ENCODE measurements at places on chromosomes 3 and 15.

DNA sequence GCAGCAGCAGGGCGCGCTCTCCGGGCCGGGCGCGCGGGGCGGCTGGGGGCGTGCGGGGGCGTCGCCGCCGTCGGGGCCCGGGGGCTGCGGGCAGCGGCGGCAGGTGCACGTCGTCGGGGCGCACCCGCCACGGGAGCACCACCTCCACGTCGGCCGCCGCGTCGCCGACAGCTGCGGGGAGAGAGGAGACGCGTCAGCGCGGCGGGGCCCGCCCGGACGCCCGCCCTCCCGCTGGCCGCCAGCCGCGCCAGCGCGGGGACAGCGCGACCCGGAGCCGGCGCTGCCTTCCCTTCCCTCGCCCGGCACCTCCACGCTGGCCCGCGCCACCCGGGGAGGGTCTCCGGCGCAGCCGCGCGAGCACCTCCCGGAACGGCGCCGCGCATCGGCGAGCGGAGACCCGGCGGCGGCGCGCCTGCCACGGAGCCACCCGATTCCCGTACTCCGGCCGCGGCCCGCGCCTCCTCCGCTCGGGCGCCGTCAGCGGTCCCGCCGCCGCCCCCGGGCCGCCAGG lies 481 bp downstream of the ADAMTS17 start:
- DNase-seq, result no peak

GRCh38 chr3:126349611-126350501 lies 7.4 kb downstream of the KLF15 start:
- DNase-seq, result no peak

DNA sequence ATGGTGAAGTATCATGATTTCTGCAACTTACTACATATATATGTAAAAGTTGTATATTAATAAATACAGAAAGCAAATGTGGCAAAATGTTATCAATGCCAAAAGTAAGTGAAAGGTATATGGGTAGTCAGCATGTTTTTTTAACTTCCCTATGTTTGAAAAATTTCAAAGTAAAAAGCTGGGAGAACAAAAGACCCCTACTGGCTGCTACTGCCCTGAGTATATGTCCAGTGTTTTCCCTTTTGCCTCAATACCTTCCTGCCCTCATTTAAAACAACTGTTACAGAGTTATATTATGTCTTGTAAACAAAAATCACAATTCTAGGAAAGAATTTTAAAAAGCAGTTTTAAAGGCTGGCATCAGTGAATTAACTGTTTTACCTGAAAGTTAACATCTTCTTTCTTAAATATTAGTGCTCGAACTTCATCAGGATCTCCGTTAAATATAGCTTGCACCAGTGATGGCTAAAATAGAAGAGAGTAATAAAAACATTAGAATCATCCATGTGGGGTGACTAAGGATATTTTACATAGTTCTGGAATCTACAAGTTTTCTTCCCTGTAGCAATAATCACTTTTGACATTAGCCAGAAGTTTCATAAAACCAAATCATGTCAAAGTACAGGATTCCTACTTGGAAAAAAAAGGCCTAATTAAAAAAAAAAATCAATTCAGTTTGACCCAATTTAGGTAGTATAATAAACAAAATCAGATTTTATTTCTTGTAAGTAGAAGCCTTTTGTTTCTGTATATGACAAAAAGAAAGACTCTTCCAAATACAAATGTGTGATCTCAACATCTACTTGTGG lies 2.7 kb downstream of the ANKRD28 start:
- DNase-seq, result no peak

DNA sequence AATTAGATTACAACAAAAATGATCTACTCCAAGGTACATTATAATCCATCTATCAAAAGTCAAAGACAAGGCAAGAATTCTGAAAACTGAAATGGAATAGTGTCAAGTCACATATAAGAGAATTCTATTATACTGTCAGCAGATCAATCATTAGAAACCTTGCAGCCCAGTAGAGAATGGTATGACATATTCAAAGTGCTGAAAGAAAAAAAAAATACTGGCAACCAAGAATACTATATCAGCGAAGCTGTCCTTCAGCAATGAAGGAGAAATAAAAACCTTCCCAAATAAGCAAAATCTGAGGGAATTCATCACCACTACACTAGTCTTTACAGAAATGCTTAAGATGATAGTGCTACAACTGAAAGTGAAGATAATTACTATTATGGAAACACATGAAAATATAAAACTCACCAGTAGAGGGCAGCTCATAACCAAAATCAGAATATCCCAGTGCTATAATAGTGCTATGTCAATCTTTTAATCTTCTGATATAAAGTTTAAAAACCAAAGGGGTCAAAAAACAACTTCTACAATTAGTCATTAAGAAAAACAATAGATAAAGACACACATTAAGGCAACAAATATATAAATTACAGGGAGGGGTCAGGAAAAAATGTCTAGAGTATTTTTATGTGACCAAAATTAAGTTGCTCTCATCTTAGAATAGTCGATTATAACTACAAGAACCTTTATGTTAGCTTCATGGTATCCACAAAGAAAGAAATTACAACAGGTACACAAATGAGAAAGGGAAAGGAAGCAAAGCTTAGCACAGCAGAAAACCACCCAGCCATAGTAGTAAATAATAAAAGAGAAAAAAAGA lies 190.7 kb upstream of the CNTN6 start:
- DNase-seq, result peak; percentile 29

DNA sequence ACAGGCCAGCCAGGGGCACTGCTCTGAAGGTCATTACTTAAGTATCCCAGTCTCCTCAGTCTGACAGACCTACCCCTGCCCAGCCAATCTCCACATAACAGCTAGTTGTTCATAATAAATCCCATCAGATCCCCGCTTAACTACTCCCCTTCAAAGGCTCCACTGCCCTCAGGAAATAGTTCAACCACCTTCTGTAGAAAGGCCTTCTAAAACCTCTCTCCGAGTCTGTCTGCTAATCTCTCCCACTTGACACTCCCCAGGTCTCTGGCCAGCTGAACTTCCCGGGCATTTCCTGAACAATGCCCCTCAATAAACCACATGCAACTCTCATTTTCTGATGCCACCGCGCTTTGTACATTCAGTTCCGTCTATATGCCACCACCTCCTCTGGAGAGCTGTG lies 6.0 kb downstream of the PRC1 start:
- DNase-seq, result no peak

DNA sequence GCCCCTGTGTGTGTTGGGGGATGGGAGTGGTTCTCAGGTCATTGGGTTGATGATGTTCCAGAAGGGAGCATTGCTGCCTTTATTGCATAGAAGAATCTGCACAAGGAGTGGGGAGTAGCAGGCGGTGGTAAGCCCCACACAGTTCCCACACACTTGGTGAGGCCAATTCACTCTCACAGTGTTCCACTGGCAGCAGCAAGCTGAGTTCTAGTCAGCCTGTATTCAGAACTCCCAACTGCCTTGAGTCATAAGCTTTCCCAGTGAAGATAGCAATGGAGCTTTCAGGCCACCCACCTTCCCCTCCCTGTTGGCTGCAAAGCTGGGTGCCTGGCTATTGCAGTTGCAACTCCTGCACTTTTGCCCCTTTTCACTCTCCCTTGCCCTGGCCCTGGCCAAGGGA lies 181.1 kb upstream of the RBMS3 start:
- no peak for DNase-seq

GRCh38 chr15:76105391-76105790 lies 45.6 kb downstream of the TMEM266 start:
- DNase-seq, result no peak

GRCh38 chr3:10647376-10647775 lies 142.0 kb upstream of the ATP2B2 start:
- DNase-seq, result no peak

GRCh38 chr3:160057331-160057730 lies 68.7 kb downstream of the IL12A start:
- no peak for DNase-seq

DNA sequence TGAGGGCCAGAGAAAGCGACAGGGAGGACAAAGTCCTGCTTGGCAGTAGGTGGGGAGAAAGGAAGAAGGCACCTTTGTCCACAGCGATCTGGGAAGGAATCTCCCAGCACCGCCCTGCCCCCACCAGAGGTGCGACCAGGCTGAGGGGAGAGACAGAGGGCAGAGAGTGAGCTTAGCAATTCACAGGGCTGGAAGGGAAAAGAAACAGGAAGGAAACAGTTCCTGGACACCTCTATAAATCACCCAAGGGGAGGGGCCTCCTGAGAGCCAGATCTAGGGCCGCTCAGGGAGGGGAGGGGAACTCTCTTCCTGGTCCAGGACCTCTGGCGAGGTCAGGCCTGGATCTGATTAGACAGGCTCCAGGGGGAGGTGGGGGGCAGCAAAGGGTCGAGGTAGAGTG lies 35.4 kb downstream of the RNU5B-1 start:
- DNase-seq, result no peak

GRCh38 chr15:53196788-53197187 lies 406.7 kb upstream of the ONECUT1 start:
- DNase-seq, result no peak

DNA sequence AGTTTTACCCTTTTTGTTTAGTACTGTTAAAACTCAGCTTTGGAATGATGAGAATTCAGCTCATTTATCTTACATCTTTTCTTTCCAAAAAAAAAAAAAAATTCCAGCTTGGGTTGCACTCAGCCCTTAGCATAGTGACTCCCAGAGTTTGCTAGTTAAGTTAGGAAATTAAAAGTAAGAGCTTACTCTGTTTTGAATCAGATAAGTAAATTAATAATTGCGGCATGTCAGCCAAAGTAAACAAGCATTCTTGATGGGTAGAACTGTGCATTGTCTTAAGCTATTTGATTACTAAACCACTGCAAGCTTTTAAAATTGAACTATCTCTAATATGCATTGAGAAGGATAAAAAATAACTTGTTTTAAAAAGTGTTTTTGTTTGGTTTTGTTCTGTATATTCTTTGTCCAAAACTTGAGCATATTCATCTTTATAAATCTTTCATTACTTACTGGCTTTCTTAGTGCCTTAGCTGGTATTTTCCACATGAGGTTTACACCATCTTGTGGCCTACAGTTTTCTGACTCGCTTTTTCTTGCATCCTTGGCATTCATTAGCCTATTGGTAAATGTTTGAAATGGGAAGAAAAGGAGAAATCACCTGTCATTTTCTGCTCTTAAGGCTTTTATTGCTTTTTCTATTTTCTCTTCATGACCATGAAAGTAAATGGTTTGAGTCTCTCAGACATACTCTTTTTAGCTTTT lies 107.6 kb downstream of the FILIP1L start:
- no peak for DNase-seq

- DNase-seq, result no peak
Measured at GRCh38 chr3:64443546-64444381, 218.5 kb upstream of the PRICKLE2 start.

DNA sequence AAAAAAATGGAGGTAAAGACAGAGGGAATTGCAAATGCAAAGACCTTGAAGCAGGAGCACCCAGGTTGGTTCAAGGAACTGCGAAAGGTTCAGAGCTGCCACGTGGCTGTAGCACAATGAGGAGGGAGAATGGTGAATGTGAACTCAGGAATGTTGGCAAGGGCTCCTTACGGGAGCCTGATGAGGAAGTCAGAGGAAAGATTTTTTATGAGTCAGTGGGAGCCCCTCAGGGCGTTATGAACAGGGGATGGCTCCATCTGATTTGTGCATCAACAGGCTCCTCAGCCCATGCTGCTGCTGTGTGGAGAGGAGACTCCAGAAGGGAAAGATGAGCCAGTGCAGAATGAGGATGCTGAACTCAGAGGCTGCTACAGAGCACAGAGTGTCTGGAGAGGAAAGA lies 194.4 kb downstream of the ARRDC4 start:
- no peak for DNase-seq

DNA sequence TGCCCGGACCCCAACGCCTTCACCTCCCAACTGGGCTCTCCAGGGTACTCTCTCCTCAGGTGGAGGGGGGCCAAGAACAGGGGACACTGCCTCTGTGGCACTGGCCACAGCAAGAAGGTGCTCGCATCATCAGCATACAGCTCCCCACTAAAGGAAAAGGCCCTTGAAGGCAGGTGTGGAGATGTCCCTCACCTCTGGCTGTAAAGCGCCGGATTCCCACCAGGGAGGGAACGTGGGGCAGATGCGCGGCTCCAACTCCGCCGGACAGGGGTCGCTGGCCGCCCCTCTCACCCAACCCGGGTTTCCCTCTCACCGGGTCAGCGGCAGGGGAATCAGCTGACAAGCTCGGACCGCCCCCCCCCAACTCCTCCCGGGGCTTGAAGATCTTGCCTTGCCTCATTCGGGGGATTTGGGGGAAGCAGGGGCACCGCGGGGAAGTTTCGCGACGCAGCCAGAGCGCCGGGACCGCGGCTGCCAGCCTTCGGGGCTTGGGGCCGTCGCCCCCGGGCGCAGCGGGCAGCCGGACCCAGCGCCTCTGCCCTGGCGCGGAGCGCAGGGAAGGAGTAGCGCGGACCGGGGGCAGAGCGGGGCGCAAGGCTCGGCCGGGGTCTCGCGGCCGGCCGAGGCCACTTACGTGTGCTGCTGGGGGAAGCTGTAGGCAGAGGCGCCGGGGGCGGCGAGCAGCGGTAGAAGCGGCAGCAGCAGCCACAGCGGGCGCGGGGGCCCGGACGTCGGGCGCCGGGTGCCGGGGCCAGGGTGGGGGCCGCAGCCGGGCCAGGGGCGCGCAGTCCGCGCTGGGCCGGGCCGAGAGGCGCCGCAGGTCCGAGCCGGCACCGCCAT lies 630 bp downstream of the CACNA2D2 start:
- no peak for DNase-seq

DNA sequence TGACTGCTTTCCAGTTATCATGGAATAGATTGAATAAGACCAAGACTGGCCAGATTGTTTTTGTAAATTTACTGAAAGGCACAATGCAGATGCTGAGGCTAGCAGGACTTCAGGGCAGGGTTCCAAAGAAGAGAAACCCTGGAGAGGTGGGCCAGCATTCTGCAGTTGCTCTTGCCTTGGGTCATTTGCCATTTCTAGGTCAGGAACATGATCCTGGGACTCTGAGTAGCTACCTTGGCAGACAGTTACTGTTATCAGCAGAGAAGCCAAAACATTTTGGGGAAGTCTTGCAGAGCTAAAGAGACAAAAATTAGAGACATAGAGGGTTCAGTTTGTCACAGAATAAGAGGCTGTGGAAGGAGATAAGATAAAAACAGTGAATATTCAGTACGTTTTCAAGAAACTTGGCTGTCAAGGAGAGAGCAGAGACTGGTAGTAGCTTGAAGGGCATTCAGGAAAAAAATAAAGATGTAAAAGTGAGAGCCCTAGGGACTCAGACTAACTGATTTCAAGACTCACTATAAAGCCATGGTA lies 46.8 kb upstream of the MYRIP start:
- DNase-seq, result no peak

DNA sequence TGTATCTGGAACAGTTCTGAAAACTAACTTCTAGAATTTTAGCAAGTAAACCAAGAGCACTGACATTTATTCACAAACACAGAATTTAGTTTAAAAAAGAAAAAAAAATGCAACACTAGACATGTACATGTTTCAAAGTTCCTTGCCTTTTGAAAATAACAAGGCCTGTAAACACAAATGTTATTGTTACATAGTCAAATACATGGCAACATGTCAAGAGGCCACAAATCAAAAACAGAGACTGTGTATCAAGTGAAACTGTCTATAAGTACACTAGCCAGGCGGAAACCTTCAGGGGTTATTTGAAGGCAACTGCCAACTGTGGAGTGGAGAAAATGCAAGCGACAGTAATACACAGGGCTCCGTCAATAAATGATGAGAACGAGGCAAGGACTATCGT lies 547.6 kb downstream of the FOXP1 start:
- DNase-seq, result no peak
